ENCODE measurements at places on chromosomes 12 and 14.

DNA sequence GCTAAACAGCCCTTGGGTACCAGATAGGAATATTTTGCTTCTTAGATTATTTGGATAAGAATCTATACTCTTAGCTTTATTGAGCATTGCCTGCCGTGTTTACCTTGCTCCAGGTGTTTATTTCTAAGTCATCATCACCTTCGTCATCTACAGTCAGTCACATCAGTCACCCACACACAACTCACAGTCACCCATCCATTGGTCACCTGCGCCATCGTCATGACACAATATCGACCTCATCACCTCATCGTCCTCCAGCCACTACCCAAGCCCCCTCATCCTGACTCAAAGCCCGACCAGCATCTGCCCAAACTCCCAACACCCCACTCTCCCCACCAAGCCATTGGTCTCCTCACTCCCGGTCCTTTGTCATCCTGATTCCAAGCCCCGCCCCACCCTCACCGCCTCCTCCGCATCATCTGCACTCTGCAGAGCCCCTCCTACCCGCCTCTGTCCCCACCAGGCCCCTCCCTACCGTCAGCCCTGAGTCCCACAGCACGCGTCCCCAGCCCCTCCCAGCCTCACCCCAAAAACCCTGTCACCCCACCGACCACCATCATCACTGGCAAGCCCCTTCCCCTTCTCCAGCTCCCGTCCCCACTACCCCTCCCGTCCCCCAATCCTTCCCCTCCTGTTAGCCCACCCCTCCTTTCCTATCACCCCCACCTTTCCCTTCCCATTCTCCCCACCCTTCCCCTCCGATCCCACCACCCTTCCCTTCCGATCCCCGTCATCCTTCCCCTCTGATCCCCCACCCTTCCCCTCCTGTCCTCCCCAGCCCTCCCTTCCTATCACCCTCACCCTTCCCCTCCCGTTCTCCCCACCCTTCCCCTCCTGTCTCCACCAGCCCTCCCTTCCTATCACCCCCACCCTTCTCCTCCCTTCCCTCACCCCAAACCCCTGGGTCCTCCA lies 9.8 kb downstream of the DLK1 start:
- DNase-seq: no peak

- DNase-seq: no peak
Measured at GRCh38 chr14:70812124-70812818, 3.0 kb upstream of the MAP3K9 start.

DNA sequence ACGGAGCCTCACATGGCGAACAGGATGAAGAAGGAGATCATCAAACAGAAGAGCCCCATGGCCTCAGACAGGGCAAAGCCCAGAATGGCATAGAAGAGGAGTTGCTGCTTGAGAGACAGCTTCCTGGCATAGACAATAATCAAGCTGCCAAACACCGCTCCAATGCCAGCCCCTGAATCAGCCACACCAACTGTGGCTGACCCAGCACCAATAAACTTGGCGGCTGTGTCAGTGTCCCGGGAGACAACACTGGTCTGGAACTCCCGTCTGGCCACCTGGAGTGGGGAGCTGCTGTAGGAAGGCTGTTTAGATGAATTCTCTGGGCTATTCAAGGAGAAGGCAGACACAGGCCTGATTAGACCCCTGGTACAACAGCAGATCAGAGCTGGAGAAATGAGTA lies 100.1 kb downstream of the HEATR5A start:
- no peak for DNase-seq

- no peak for DNase-seq
Measured at GRCh38 chr14:88901189-88901588, 76.7 kb downstream of the TTC8 start.

GRCh38 chr12:101566318-101566717 lies 28.5 kb upstream of the MYBPC1 start:
- no peak for DNase-seq

DNA sequence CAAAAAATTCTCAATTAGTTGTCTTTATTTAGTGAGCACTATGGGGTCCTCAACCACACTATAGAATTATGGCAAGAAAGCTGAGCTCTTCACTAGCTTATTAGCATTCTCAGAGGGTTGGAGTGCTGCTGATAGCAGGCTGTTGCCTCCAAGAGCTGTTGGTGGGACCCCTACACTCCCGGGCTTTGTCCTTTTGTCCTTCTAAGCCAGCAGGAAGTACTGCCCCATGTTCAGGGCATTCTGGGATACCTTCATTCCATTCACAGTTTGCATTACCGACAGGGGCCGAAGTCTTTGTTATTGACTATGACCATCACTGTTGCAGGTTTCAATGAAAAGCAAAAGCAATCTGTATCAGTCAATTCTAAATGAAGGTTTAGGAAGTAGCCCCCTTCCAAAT lies 89.5 kb upstream of the OTX2 start:
- no peak for DNase-seq

- DNase-seq: peak; percentile 98
Measured at GRCh38 chr14:89912667-89913211, 41.8 kb downstream of the EFCAB11 start.

GRCh38 chr14:44626423-44626822 lies 119.3 kb upstream of the FSCB start:
- no peak for DNase-seq

DNA sequence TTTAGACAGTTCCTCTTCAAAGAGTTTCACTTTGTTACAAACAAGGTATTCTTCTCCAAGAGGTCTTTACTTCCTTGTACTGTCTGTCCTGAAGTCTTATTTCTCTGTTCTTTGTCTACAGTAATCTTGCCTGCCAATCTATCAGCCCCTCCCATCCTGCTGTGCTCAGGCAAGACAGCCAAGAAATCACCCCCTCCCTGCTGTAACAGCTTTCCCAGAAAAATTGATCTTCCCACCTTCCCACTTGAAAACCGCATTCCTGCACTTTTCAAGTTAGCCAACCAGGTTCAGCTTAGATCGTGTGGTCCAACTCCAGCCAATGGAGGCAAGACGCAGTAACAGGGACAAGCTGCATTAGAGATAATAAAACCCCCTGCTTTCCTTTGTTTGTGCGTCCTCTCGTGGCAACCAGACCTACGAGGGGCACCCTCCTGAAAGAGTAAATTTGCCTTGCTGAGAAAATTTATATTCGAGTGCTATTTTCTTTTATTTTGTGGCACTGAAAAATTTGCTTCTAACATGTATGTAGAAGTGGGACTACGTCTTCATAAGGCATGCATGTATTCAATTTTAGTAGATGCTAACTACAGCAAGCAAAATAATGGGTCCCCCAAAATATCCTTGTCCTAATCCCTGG lies 46.5 kb upstream of the ESR2 start:
- DNase-seq: no peak

- DNase-seq: peak; percentile 89
Measured at GRCh38 chr12:27474344-27474743, 27.8 kb downstream of the SMCO2 start.

All from fibroblast of skin of back (primary cell).